ENCODE measurements at places on chromosomes 2 and 18.

DNA sequence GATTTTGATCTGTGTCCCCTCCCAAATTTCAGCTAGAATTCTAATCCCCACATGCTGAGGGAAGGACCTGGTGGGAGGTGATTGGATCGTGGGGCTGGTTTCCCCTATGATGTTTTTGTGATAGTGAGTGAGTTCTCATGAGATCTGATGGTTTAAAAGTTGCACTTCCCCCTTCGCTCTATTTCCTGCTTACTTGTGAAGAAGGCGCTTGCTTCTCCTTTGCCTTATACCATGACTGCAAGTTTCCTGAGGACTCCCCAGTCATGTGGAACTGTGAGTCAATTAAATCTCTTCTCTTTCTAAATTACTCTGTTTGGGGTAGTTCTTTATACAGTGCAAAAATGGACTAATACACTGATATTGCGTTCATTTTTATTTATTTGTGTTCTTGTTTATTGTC lies 636.8 kb upstream of the LINC00305 start:
- no peak for DNase-seq

GRCh38 chr2:179812501-179812900 lies 48.9 kb downstream of the ZNF385B start:
- DNase-seq = no peak

- no peak for DNase-seq
Measured at GRCh38 chr2:102056079-102056581, 64.4 kb downstream of the IL1R2 start.

GRCh38 chr2:172672114-172672513 lies 63.5 kb upstream of the RAPGEF4 start:
- DNase-seq = no peak

DNA sequence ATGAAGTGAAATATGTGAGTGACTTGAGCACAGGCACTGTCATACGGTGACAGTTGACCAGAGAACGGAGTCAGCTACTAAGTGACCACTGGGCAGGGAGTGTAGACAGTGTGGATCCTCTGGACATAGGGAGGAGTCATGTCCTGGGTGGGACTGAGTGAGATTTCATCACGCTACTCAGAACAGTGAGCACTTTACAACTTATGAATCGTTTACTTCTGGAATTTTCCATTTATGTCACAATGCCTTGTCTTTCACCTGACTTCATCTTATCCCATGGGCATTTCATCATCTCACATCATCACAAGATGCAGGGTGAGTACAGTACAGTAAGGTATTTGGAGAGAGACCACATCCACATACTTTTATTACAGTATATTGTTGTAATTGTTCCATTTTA lies 29.0 kb downstream of the PTPRM start:
- DNase-seq = no peak

DNA sequence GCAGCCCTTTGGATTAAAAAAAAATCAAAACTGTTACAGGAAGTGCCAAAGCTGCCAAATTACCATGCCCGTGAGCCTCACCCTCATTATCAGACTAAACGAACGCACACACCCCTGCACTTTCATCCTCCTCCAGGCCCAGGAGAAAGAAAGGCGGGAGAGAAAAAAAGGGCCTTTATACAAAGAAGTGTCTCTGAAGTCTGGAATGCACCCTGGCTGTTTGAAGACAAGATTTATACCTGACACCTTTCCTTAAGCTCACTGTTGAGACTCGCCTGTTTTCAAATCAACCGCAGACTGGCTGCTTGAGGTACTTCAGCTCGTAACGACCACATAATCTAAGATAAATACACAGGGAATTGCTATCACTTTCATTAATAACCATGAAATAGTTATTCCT lies 31.0 kb downstream of the EDAR start:
- DNase-seq = no peak

DNA sequence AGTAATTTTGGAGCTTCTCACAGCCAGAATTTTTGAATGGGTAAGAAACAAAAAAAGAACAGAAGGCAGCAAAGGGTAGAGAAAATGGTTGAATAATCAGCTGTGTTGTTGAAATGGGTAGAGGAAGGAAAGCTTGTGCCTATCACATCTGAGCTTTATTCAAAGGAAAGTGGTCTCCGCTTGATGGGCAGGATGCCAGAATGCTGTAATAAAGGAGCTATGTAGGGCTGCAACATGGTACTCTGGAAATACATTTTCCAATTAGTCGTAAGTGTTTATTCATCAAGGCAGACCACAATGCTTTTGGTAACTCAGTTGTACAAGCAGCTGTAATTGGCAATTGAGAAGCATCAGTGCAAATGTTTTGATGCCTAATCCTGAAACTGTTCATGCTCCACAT lies 196.9 kb downstream of the ICOS start:
- no peak for DNase-seq

- no peak for DNase-seq
Measured at GRCh38 chr2:33411765-33412164, 64.7 kb upstream of the RASGRP3 start.

GRCh38 chr2:112542984-112543661 lies 858 bp downstream of the POLR1B start:
- DNase-seq = no peak

DNA sequence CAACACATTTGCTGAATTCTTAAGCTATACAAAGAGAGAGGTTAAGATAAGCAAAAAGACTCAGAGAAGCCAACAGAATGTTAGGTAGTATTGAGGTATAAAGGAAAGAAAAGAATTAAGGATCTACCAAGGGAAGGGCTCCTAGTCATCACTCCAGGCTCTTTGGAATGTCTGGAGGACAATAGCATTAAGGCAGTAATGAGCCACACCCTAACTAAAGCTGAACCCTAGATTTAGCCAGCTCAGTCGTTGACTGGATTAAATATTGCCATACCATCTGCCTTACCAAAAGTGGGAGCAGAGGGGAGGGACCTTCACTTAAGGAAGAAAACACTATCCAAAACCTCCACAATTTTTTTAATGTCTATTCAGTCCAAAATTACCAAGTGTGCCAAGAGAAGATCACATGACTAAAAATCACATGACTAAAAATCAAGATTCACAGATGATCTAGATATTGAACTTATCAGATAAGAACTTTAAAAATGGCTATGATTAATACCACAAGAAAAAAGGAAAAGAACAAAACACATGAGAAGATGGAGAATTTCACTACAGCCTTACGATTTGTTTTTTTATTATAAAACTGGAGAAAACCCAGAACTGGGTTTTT lies 59.7 kb downstream of the EXOC6B start:
- no peak for DNase-seq
